ENCODE measurements at places on chromosomes 13 and 19.

DNA sequence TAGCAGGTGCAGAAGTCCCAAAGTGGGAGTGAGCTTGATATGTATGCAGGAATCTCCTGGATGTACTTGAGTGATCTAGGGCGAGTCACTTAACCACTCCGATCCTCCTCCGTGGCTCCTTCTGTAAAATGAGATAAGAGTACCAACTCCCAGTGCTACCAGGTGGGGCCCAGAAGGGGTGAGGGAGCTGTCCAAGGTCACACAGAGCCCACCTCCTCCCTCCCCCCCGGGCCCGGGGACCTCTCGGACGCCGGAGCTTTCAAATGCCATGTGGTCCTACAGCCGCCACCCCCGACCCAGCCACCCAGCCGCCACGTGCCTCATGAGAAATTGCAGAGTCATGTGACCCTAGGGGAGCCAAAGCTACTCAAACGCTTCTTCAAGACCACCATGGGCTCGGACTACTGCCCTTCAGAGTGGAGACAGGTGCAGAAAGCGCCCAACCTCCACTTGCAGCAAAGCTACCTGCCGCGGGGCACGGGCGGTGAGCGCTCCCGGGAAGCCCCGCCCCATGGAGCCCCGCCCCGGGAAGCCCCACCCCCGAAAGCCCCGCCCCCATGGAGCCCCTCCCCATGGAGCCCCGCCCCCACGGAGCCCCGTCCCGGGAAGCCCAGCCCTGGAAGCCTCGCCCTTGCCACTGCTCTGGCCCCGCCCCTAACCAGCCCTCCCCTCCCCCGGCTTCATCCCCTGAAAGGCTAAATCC, 10.1 kb upstream of the ZNF358 start:
- H3K36me3 ChIP-seq: no peaks in the 10 kb centered on the region
- no peak overlapping the region for H3K27ac ChIP-seq
- peaks cover 25% of the 10 kb centered on the region for H3K27me3 ChIP-seq
- peak overlapping the region; percentile 26 for H3K4me3 ChIP-seq
- no peak for DNase-seq

GRCh38 chr13:111165241-111166010, 50.3 kb downstream of the ARHGEF7 start:
- H3K36me3 ChIP-seq: peaks cover 57% of the 10 kb centered on the region
- H3K4me3 ChIP-seq: no peak overlapping the region
- peak overlapping the region; percentile 56 for H3K27ac ChIP-seq

DNA sequence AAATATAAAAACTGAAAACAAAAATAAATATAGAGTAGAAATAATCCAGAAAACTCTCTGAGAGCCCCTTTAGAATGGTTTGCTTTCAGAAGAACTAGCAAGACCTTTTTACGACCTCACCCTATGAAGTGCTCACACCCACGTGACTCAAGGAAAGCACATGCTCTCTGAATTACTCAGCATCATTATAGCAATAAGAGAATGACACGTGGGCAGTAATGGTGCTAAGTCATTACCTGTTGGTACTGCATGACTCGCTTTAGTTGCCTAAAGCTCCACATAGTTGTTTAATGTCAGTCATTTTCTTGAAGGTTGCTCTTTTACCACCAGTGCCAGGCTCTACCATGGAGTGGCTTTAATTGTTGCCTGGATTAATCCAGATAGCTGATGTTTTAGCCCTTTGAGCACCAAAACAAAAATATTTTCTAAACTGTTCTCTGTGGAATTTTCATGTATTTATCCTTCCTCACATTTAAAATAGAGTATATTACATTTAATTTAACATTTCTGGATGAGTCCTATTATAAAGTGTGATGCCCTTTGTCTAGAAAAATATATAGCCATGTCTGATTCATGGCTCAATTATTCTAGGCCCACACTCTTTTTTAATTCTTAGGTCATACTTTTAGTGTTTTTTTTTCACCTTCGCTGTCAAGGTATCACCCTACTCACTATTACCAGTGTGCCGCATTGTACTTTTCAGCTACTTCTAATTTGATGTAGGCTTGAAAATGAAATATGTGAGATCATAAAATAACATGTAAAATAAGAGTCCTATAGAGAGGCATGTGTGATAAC, 56.8 kb downstream of the THSD1 start:
- peaks cover 2% of the 10 kb centered on the region for H3K27me3 ChIP-seq
- H3K4me3 ChIP-seq: no peak overlapping the region
- H3K4me1 ChIP-seq: no peaks in the 10 kb centered on the region
- H3K36me3 ChIP-seq: no peaks in the 10 kb centered on the region
- H3K27ac ChIP-seq: no peak overlapping the region

DNA sequence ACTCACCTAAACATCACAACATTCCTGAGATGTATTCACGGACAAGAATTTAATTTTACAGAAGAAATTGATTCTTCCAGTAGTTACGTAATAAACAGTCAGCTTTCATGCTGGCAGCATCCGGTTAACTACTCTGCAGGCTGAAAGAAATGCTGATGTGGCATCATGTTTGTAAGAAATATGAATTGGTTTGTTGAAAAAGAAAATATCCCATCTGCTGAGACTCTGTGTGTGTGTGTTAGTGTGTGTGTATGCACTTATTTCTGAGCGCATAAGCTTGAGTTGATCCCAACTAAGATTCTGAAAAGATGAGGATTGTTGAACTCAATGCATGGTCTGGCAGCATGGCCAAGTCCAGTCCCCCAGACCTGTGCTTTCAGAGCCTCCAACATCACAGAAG, 74.3 kb upstream of the FAM216B start:
- peaks cover 5% of the 10 kb centered on the region for H3K27me3 ChIP-seq
- no peaks in the 10 kb centered on the region for H3K4me1 ChIP-seq
- DNase-seq: no peak
- H3K36me3 ChIP-seq: no peaks in the 10 kb centered on the region

DNA sequence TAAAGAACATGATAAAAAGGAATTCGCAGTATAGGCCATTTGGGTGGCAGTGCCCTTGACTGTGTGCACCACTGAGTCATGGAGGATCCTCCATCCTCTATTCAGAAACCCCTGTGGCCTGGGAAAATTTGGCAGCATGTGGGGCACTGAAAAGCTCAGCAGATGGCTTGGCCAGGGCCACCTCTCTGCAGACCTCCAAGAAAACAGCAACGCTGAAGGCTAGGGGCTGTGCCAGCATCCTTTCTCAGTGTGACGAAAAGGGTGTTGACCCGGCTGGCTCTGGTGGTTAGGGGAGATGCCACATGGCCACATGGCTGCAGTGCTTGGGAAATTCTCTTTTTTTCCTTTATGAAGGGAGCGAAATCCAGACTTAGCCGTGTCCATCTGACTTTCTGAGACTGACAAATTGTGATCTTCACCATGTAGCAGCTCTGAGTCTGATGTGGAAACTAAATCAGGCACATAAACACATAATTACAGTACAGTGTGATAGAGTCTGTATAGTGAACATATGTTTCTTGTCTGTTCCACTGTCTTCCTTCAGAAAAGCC, 178.0 kb downstream of the KCTD12 start:
- no peaks in the 10 kb centered on the region for H3K27me3 ChIP-seq
- no peak overlapping the region for H3K27ac ChIP-seq
- no peak overlapping the region for H3K4me3 ChIP-seq
- DNase-seq: no peak

GRCh38 chr19:16027528-16027927, 48.8 kb upstream of the TPM4 start:
- no peak overlapping the region for H3K27ac ChIP-seq
- no peak overlapping the region for H3K4me3 ChIP-seq
- no peak for DNase-seq

- DNase-seq: no peak
- no peaks in the 10 kb centered on the region for H3K4me1 ChIP-seq
- no peak overlapping the region for H3K27ac ChIP-seq
- H3K27me3 ChIP-seq: no peaks in the 10 kb centered on the region
- no peaks in the 10 kb centered on the region for H3K36me3 ChIP-seq
- no peak overlapping the region for H3K4me3 ChIP-seq
Measured at GRCh38 chr19:19083413-19084178, 19.8 kb downstream of the SLC25A42 start.

GRCh38 chr13:86581706-86582105, 782.5 kb upstream of the SLITRK6 start:
- no peaks in the 10 kb centered on the region for H3K36me3 ChIP-seq
- DNase-seq: no peak
- H3K27ac ChIP-seq: no peak overlapping the region

GRCh38 chr13:67792151-67792676, 562.1 kb upstream of the PCDH9 start:
- H3K27ac ChIP-seq: no peak overlapping the region
- no peaks in the 10 kb centered on the region for H3K27me3 ChIP-seq
- DNase-seq: no peak
- H3K4me1 ChIP-seq: no peaks in the 10 kb centered on the region
- H3K4me3 ChIP-seq: no peak overlapping the region
- no peaks in the 10 kb centered on the region for H3K36me3 ChIP-seq

GRCh38 chr13:77138813-77139212, 111.9 kb upstream of the FBXL3 start:
- DNase-seq: no peak
- H3K4me1 ChIP-seq: no peaks in the 10 kb centered on the region
- H3K27me3 ChIP-seq: no peaks in the 10 kb centered on the region
- peaks cover 41% of the 10 kb centered on the region for H3K36me3 ChIP-seq

- no peaks in the 10 kb centered on the region for H3K4me1 ChIP-seq
- no peaks in the 10 kb centered on the region for H3K27me3 ChIP-seq
- no peak overlapping the region for H3K4me3 ChIP-seq
- H3K36me3 ChIP-seq: peaks cover 10% of the 10 kb centered on the region
- no peak overlapping the region for H3K27ac ChIP-seq
Measured at GRCh38 chr19:5068233-5069072, 99.5 kb downstream of the KDM4B start.

- H3K4me1 ChIP-seq: no peaks in the 10 kb centered on the region
- H3K27ac ChIP-seq: no peak overlapping the region
- peaks cover 6% of the 10 kb centered on the region for H3K27me3 ChIP-seq
- no peak for DNase-seq
Measured at GRCh38 chr13:44075113-44075512, 195.4 kb downstream of the LACC1 start.

- H3K27me3 ChIP-seq: no peaks in the 10 kb centered on the region
- H3K36me3 ChIP-seq: no peaks in the 10 kb centered on the region
- no peak overlapping the region for H3K27ac ChIP-seq
Measured at GRCh38 chr13:59166174-59166573, 997.6 kb downstream of the DIAPH3 start.

- H3K4me3 ChIP-seq: no peak overlapping the region
- no peak for DNase-seq
- no peaks in the 10 kb centered on the region for H3K36me3 ChIP-seq
- no peak overlapping the region for H3K27ac ChIP-seq
- H3K4me1 ChIP-seq: no peaks in the 10 kb centered on the region
- no peaks in the 10 kb centered on the region for H3K27me3 ChIP-seq
Measured at GRCh38 chr13:37306778-37307544, 201.5 kb upstream of the CSNK1A1L start.

DNA sequence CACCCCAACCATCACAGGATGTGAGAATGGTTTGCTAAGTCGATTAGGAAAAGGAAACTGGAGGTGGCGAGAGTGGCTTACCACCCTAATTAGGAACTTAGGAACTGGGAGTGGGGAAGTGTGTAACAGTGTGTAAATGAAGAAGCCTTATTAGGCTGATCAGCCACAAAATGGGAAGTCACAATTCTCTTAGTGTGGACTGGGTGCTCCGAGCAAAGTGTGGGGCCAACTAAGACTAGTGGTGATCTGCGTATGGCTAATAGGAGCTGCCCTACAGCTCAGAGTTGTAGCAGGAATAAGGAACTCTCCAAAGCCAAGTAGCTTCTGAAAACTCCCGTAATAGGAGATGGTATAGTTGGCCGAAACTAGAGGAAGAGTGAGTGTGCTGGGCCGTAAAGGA, 7.6 kb downstream of the SIGLEC11 start:
- no peak overlapping the region for H3K4me3 ChIP-seq
- H3K27me3 ChIP-seq: peaks cover 11% of the 10 kb centered on the region
- H3K4me1 ChIP-seq: peaks cover 13% of the 10 kb centered on the region
- no peaks in the 10 kb centered on the region for H3K36me3 ChIP-seq
- no peak for DNase-seq
- no peak overlapping the region for H3K27ac ChIP-seq

GRCh38 chr19:5074407-5074806, 105.5 kb downstream of the KDM4B start:
- H3K27me3 ChIP-seq: no peaks in the 10 kb centered on the region
- DNase-seq: no peak

DNA sequence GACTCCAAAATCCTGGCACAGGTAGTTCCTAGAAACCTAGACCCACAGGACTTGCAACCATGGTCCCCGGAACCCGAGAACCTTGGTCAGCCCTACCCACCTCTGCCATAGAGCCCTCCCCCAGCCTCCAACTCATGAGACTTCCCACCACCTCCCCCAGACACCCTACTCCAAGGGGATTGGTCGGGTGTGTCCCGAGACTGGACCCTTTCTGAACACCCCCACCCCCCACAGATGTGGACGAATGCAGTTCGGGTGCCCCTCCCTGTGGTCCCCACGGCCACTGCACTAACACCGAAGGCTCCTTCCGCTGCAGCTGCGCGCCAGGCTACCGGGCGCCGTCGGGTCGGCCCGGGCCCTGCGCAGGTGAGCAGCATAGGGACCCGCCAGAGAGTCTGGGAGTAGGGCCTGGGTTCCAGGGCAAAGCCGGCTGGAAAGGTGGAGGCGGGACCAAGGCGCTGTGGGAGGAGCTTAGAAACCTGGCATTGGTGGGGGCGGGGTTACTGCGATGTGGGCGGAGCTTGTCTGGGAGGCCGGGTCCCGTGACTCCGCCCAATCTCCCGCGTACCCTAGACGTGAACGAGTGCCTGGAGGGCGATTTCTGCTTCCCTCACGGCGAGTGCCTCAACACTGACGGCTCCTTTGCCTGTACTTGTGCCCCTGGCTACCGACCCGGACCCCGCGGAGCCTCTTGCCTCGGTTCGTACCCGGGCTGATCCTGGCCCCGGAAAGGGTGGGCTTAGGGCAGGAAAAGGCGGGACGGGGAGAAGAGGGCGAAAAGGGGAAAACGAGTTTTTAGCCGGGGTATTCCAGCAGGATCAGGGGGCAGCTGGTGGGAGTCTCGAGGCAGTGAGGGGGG, 11.9 kb downstream of the LTBP4 start:
- DNase-seq: peak; percentile 69
- H3K4me1 ChIP-seq: peaks cover 44% of the 10 kb centered on the region
- H3K36me3 ChIP-seq: peaks cover 14% of the 10 kb centered on the region
- peak overlapping the region; percentile 97 for H3K4me3 ChIP-seq
- H3K27me3 ChIP-seq: no peaks in the 10 kb centered on the region

DNA sequence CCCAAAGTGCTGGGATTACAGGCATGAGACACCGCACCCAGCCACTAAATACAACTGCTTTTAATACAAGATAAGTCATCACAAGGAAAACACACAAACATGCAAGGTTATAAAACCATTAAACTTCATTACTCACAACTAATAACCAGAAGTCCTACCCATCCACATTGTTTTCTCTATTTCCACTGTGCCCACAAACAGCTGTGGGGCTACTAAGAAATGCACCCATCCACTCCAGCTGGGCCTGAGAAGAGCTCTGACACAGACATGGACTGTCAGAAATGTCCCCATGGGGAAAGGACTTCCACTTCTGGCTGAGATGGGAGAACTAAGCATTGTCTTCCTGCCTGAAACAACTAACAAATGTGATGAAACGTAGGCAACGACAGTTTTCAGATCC, 17.2 kb downstream of the SAFB2 start:
- H3K4me3 ChIP-seq: no peak overlapping the region
- peaks cover 65% of the 10 kb centered on the region for H3K36me3 ChIP-seq
- DNase-seq: no peak
- no peak overlapping the region for H3K27ac ChIP-seq
- peaks cover 12% of the 10 kb centered on the region for H3K4me1 ChIP-seq
- H3K27me3 ChIP-seq: no peaks in the 10 kb centered on the region

Measured in activated T-helper 1 cell treated with anti-CD3 and anti-CD28 coated beads, Interleukin-12 subunit alpha, Interleukin-12 subunit beta, Interleukin-2, Interleukin-4 antibody, amounts not matched to agents 30 ng/mL and 10 ng/mL and 1 ng/mL, durations not matched to agents 14 hours and 24 hours and 36 hours (primary cell).